ENCODE measurements at places on chromosomes 13 and 19.

DNA sequence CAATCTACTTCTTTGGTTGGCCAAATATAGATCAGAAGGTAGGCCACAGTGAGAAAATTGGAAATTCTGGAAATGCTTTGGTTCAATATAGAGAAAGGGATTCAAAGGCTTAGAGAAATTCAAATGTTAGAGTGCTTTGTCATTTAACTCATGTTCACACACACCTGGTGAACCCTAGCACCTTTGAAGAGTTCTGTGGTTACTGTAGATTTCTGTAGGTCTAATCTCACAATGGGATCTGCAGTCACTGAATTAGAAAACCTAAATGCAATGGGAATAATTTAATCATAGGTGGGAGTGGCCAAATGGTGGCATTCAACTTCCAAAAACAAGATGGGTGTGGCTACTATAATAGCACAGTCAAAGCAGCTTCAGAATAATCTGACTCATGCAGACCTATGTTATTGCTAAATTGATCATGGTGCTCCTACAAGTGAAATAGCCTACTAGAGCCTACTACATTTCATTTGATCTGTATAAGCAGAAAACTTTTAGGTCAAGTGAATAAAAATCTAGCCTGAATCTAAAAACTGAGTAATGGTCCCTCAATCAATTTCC is 1152.9 kb downstream of the PCDH9 start:
- no peak for DNase-seq

DNA sequence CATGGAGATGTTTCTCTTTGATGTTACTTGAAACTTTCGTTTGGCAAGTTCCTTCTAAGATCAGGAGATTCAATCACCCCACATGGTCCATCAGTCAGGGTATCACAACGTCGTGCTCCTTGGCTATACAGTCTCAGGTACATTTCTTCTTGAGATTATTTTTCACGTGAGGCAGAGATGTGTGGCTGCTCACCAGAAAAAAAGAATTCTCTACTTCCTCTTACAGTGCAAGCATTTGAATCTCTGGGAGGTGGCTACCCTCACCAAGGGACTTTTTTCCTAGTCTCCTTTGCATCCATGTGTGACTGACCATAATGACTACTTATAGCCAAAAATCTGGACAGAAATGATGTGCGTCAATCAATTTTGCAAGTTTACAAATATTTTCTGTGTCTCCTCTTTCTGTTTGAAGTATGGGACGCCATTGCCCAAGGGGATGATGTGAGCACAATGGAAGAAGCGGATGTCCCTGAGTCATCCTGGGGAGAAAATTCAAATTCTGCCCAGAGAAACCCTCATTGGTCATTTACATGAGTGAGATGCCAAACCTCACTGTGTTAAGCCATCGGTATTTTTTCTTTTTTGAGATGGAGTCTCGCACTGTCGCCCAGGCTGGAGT is 8.6 kb upstream of the LAIR2 start:
- DNase-seq = no peak

GRCh38 chr13:103523858-103524257 is 457.6 kb upstream of the SLC10A2 start:
- DNase-seq = no peak

DNA sequence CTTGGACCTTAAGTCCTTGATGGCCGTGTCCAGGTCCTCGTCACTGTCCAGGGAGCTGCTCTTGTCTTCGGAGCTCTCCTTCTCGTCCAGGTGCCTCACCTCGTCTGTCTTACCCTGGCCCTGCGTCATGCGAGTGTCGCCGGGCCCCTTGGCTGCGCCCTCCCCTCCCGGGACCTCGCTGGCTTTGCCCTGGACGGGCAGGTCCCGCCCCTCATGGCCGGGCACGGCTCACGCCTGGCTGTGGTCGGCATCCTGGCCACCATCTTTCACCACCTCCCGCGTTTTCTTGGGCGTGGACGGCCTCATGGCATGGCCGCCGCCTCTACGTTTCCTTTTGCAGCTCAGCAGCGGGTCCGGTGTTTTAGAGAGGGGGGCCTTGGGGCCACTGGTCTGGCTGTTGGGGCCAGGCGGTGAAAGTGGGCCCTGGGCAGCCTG is 14.8 kb downstream of the RB1 start:
- no peak for DNase-seq

DNA sequence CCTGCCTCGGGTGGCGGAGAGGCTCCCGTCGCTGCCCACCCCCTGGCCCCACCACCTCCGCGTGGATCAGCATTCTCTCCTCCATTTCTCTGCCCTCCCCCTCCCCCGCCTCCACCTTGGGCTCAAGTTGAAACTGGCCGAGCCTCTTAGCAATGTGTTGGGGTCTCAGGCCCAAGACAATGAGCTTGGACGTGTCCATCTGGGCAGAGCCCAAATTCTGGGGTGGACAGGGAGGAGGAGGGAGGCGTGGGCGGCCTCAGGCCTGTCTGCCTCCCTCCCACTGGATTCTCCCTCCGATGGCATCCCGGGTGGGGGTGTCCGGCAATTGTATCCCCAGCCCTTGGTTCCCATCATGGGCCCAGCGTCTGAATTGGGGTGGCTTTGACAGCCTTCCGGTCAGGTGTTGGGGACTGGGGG is 1.2 kb downstream of the CELF5 start:
- no peak for DNase-seq

GRCh38 chr19:30105727-30106126 is 163.7 kb downstream of the URI1 start:
- no peak for DNase-seq

Data from NCI-H2029 treated with DMSO at 0.1 percent for 48 hours (cell line).